ENCODE measurements at places on chromosomes 12 and 14.
A peak's percentile ranks its signal among the peaks of the same experiment; 100 is the strongest.

- no peak for DNase-seq
Measured at GRCh38 chr12:52216100-52216499, 16.9 kb upstream of the KRT7 start.

- no peak for DNase-seq
Measured at GRCh38 chr14:21536418-21537089, 10.4 kb upstream of the SALL2 start.

DNA sequence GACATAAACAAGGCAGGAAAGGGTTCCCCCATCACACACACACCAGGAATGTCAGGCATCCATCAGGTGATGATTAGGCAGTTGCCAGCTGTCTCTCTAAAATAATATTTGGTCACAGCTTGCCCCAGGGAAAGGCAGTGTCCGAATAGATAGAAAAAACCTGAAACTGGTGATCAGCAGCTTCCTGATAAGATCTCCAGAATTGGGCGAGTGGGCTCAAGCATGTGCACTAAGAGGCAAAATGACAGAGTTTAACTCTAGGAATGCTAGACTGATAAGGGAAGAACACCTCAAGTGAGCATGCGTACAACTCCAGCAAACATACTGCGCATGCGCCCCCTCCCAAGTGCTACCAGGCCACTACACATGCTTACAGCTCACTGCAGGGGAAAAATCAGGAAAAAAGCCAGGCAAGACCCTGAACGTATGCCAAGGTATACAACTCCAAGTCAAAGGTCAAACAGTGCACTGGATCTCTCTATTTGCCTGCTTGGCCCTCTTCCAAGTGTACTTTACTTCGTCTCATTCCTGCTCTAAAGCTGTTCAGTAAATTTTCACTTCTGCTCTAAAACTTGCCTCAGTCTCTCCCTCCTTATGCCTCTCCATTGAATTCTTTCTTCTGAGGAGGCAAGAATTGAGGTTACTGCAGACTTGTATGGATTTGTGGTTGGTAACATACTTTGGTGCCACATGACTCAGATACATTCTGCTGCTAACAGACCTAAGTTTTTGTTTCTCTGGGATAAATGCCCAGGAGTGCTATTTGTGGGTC lies 73.5 kb upstream of the VASH1 start:
- no peak for DNase-seq

GRCh38 chr12:7731486-7731885 lies 15.7 kb downstream of the CLEC4C start:
- DNase-seq: no peak

DNA sequence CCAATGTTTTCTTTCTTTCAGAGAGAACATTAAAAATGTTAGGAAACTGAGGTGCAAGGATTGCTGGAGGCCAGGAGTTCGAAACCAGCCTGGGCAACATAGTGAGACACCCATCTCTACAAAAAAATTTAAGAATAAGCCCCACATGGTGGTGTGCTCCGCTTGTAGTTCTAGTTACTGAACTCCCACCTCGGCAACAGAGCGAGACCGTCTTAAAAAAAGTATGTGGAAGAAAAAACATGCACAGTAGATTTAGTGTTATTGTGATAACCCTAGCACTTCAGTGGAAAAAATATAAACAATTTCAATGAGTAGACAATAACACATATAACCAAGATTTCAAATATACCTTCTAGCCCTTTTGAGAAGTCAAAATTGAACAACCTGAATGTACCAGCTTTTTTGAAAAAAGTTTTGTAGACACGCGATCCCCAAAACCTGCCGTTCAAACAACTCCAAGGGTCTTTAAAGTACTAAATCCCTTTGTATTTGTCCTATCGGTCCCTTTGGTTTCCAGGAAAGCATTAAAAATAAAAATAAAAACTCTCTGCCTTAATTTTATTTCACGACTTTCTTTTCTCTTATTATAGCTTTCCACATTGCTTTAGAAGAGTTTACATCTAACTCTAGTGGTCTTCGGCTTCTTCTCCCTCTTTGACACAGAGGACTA lies 1.0 kb upstream of the ANO6 start:
- DNase-seq: peak; percentile 47

DNA sequence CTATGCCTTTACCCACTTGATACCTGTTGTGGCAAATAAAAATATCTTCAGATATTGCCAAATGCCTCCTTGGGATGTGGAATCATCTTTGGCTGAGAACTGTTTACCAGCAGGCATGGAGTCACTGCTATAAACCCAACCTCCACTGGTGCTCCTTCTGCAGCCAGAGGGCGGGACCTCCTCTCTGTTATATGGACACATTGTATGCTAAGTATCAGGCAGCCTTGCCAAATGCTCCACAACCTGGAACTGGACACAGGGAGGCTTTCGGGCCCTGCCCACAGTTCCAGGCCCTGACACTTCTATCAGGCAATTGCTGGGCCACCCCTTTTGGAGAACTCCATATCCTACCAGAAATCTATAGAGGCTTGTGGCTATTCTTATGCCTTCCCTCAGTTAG lies 201.0 kb downstream of the TMX1 start:
- no peak for DNase-seq

GRCh38 chr12:27981874-27982273 lies 9.3 kb upstream of the PTHLH start:
- DNase-seq: no peak

GRCh38 chr14:58747181-58747580 lies 109.4 kb downstream of the DACT1 start:
- DNase-seq: peak; percentile 59

- no peak for DNase-seq
Measured at GRCh38 chr12:83665634-83666218, 979.0 kb downstream of the TMTC2 start.

DNA sequence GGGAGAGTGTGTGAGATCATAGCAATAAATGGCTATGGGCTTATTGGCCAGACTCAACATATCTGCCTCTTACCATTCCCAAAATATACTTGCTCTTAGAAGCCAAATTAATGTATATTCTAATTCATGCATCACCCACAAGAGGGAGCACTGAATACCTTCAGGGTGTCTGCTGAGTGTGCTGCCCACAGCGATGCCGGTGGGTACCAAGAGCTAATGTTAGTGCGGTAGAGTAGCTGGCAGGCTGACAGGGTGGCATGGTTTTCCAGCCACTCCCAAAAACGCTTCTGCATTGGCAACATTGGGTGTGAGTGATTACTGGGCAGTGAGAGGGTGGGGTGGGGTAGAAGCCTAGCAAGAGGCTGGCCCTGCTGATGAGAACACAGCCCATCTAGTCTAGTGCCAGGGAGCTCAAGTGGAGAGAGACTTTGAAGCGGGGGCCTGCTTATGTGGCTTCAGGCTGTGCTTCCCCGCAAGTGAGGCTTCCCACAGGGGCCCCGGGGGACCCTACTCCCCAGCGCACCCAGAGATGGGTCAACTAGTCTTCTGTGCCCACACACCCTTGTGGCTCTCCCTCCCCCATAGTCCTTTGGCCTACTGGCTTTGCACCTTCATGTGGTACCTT lies 9.2 kb upstream of the PLEKHD1 start:
- DNase-seq: peak; percentile 70

DNA sequence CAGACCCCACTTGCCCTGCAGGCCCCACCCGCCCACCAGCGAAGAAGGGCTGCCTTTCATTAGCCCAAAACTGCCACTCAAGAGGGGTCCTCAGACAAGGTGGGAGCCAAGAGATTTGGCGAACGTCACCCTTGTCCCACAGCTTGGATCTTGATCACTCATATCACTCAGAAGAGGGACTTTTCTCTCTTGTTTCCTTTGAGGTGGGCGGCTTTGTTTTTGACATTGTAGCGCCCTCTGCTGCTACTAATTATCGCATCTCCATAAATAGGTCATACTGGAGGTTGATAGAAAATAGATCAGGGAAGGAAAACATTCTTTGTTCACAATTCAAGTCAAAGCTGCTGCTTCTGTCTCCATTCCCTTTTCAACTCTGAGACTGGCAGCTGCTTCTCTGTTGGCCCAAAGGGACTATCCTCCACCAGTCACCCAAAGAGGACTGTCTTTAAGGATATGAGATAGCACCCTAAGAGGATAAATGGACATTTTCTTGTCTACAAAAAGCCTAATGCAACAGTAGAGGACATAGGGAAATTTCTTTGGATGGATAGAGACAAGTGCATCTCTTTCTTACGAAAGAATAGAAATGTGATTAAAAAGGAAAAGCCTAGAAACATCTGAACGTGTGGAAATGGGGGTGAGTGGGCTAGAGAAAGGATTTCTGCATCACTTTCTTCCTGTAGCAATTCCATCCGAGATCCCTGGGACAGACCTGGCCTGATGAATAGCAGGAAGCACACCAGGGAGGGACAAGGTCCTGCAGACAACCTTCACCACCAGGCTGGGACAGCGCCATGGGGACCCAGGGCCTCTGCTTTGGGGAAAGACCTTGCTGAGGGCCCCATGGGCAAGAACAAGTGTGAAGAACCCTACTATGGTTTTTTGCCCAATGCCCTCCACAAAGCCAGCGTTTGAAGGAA lies 115.8 kb downstream of the DAD1 start:
- peak; percentile 55 for DNase-seq

- DNase-seq: no peak
Measured at GRCh38 chr12:111270239-111270638, 98.7 kb downstream of the PHETA1 start.

DNA sequence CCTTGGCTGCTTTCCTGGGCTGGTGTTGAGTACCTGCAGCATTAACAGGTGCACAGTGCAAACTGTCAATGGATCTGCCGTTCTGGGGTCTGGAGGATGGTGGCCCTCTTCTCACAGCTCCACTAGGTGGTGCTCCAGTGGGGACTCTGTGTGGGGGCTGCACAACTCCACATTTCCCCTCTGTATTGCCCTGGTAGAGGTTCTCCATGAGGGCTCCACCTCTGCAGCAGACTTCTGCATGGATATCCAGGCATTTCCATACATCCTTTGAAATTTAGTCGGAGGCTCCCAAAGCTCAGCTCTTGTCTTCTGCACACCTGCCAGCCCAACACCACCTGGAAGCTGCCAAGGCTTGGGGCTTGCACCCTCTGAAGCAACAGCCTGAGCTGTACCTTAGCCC lies 198.6 kb downstream of the GXYLT1 start:
- no peak for DNase-seq

DNA sequence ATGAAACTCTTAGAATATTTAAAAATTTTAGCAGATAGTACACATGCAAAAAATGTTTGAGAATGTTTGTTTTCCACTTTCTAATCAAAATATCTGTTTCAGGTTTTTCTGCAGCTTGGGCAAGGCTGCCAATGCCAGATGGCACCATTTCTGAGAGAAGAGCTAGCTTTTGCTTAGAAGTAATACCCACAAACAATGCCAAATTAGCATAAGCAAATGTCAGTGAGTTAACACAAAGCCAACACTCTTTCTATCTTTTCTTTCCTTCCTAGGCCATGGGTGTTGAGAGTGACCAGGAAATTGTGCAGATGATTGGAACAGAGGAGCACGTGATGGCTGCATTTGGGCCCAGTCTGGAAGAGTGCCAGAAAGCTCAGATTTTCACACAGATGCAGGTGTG lies 35.2 kb downstream of the POLR3B start:
- DNase-seq: no peak

GRCh38 chr12:54191550-54192022 lies 2.8 kb upstream of the SMUG1 start:
- peak; percentile 89 for DNase-seq

DNA sequence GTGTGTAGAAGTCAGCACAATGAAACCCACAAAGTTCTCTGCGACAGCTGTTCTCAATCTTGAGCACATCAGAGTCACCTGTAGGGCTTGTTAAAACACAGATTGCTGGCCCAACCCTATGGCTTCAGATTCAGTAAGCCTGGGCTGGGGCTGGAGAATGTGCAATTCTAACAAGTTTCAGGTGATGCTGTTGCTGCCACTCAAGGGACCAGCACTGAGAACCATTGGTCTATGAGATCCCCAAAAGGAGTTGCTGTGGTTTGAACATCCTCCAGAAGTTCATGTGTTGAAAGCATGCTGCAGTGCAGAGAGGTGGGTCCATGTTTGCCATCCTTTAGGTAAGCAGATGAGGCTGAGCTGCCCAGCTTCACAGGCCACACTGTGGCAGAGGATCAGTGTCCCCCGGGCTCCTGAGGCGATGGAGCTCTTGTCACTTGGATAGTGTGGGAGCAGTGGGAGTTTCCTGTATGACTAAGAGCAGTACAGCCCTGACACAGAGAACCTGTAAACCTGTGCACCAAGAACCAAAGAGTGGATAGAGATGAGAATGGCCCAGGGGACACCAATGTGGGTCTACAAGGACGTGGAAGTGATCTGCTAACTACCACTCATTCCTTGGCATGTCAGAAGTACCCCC lies 8.0 kb upstream of the RTRAF start:
- DNase-seq: no peak

DNA sequence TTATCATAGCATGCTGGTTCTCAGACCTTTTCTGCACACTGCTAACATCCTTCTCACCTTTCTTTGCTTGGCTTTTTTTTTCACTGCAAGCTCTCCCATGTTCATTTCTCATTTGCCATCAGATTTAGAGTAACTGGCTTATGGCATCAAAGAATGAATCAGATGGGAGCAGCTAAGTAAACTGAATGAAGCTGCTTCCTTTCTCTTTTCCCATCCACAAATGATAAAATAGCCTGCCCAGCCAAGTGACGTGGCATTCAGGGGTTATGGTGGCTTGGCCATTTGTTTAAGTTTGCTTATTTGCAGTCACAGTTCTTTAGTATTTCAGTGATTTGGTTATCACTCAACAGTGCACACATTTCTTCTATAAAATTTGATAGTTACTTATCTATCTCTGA lies 708.6 kb downstream of the DIO2 start:
- DNase-seq: no peak

GRCh38 chr12:43815416-43815815 lies 9.3 kb upstream of the TWF1 start:
- DNase-seq: no peak

DNA sequence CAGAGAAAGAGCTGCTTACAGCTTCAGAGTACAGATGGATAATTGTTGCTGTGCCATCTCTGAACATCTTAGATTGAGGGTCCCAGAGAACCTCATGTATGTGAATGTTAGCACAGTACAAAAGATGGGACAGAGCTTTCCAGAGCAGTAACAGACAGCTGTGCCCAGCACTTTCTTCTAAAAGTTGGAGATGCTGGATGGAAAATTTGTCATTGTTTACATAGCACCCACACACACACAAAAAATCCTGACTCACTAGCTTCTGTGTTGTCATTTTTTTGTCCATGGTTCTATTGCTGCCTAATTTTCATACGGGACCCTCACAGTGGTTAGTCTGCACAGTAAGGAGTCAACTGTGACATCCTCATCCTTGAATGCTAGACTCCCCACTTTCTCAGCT lies 374.7 kb downstream of the DIO2 start:
- DNase-seq: no peak

DNA sequence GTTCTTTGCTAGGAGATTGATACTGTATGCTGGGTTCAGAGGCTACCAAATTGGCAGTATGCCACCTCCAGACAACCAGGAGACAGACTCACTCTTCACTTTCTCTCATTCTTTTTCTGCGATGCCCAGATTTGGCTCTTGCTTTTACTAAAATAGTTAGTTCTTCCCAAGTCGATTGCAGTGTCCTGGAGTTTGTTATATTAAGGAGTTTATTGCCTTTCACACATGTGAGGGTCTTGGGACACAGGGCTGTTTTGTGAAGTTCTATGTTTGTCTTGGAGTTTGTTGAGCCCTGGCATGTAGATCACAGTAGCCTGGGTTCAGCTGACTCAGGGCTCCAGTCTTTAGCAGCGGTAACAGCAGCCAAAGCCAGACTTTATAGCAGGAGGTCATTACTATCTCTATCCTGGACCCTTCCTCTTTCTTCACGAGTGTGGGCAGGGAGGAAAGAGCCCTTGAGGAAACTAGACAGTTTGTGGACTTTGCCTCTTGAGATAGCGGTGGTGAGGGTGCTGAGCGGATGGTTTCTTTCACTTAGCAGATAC lies 1.6 kb downstream of the MLEC start:
- peak; percentile 37 for DNase-seq

All from myocyte (in vitro differentiated cells).